CD4-positive, alpha-beta memory T cell (primary cell): ENCODE measurements at places on chromosomes 4 and X. TPM values are rescaled to one million over a fixed set of nuclear protein-coding genes. Genes with fewer than 3 reads are reported as not detected.

UGT2B11 gene
- total RNA-seq, result not detected

GAR1 gene
- 14.1 TPM for total RNA-seq

SAT1 gene
- 139 TPM for total RNA-seq

- no peak overlapping the region for H3K4me3 ChIP-seq
- H3K4me1 ChIP-seq, result peaks cover 61% of the 10 kb centered on the region
- no peak for DNase-seq
Measured at GRCh38 chr4:13540446-13541175, 3.7 kb downstream of the NKX3-2 start.

- no peak for DNase-seq
- no peaks in the 10 kb centered on the region for H3K27me3 ChIP-seq
- no peaks in the 10 kb centered on the region for H3K36me3 ChIP-seq
- no peaks in the 10 kb centered on the region for H3K4me1 ChIP-seq
- no peak overlapping the region for H3K4me3 ChIP-seq
Measured at GRCh38 chr4:60522265-60522664, 677.9 kb upstream of the ADGRL3 start.

DNA sequence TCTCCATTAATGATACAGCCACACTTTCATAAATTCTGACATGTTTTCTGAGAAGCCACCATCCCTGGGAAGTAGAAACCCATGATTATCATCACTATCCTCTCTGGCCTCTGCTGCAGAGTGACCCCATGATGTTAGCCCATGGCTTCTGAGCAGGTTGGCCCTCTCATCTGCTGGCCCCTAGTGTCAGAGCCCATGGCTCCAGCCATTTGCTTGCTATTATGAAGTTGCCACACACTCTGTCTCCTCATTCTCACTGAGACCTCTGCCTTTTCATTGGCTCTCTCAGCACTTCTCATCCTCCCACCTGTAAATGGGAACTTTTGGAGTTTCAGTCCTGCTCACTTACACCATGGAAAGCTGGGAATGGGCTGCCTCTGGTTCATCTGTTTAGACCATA, 192.7 kb downstream of the GASK1B start:
- no peak overlapping the region for H3K27ac ChIP-seq
- H3K4me3 ChIP-seq, result no peak overlapping the region
- H3K4me1 ChIP-seq, result peaks cover 4% of the 10 kb centered on the region
- no peaks in the 10 kb centered on the region for H3K36me3 ChIP-seq

- no peak for DNase-seq
- H3K4me1 ChIP-seq, result no peaks in the 10 kb centered on the region
- H3K27ac ChIP-seq, result no peak overlapping the region
Measured at GRCh38 chr4:18321956-18322530, 300.5 kb upstream of the LCORL start.

DNA sequence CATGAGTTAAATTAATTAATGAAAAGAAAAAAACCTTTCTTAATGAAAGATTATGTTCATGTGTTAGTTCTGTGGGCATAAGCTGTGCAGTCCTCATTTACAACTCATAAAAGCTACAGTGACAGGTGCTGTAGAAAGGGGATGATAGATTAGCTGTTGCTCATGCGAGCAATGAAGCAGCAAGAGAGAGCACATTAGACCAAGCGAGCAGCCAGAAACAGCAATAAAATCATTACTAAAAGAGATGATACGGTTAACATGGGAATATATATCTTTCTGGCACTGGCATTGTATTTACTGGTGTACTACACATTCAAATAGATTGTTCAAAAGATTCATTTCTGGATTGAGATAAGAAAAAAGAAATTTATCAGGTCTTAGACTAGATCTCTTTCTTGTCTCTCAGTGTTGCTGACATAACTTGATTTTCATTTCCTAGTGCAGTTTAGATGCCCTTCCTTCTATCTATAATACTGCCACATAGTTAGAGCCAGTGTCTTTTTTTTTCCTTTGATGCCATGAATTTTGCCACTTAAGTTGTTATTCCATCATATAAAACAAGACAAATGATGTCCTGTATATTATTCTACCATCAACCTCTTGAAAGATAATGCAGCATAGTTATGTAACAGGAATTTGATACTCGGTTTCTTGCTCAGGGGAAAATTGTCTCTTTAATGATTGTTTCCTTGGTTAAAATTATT, 164.6 kb downstream of the BANK1 start:
- H3K36me3 ChIP-seq, result no peaks in the 10 kb centered on the region
- no peaks in the 10 kb centered on the region for H3K27me3 ChIP-seq
- DNase-seq, result no peak
- no peaks in the 10 kb centered on the region for H3K4me1 ChIP-seq
- no peak overlapping the region for H3K4me3 ChIP-seq

DNA sequence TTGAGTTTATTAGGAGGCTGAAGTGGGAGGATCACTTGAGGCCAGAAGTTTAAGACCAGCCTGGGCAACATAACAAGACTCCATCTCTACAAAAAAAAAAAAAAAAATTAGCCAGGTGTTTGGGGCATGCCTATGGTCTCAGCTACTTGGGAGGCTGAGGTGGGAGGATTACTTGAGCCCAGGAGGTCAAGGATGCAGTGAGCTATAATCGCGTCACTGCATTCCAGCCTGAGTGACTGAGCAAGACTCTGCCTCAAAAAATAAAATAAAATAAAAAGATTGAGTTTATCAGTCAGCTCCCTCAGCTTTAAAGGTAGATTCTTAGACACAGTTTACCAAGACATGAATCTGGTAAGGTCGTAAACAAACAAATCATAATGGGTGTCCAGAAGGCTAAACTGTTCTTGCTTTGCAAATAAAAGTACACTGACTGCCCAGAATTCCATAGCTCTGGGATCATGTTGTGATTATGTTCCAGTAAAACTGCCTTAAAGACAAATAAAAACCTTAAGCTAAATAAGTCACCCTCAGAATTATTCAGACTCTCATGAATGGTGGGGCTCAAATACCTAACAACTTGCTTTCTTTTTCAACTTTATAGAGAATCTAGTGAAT, 18.7 kb downstream of the APOO start:
- H3K27ac ChIP-seq, result no peak overlapping the region
- no peaks in the 10 kb centered on the region for H3K27me3 ChIP-seq
- no peak overlapping the region for H3K4me3 ChIP-seq
- no peaks in the 10 kb centered on the region for H3K36me3 ChIP-seq
- H3K4me1 ChIP-seq, result no peaks in the 10 kb centered on the region

DNA sequence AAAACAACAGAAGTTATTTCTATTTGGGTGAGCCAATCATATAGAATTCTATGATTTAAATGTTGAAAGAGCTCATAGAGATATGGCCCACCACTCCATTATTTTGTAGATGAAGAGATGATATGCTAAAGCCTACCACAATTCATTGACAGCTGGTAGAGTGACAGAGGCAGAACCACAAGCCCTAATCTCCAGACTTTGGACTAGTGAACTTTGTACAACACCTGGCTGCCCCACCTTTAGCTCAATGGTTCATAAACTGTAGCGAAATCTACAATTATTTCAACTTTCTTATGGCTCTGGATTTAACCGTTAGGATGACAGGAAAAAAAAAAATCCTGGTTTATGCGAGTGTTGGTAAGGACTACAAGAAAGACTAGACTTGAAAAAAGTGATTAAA, 50.9 kb downstream of the PRKG2 start:
- no peak for DNase-seq
- H3K4me3 ChIP-seq, result no peak overlapping the region
- no peak overlapping the region for H3K27ac ChIP-seq

DNA sequence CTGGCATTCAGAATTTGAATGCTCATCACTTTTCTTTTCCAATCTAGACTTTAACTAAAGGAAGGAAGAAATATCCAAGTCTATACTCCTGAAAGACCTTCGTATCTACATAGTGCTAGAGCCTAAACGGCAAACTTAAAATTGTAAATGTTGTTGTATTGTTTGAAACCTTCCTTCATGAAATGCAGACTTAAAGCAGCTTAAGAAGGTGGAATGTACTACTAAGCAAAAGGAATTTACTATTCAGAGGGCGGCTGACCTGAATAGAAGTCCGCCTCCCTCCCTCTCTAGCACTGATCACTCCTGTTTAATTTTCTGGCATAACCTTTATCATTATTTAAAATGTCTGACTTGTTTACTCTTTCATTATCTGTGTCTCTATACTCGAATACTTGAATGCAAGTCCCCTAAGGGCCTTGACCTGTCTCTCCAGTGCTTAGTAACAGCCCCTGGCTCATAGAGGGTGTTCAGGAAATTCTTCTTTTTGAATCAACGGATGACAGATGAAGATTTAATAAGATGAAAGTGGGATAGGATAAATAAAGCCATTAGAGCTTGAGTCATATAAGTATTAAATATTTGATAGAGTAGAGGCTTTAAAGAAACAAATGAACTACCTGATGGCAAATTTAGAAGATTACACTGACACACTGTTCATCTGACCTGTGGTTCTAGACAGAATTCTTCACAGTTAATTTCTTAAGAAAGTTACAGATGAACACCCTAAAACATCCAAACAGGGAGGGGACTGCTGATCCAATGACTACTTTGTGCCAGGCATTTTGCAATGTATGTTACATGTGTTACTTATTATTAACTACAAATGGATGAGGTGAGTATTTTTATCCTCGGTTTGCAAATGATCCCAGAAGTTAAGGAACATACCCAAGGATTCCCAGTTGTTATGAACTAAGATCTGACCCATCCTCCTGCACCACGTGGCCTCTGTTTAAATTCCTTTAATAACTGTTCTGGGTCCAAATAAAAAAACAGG, 20.2 kb upstream of the RBPJ start:
- H3K36me3 ChIP-seq, result no peaks in the 10 kb centered on the region
- H3K27ac ChIP-seq, result peak overlapping the region; percentile 26
- peaks cover 6% of the 10 kb centered on the region for H3K4me1 ChIP-seq
- no peaks in the 10 kb centered on the region for H3K27me3 ChIP-seq
- DNase-seq, result no peak

DNA sequence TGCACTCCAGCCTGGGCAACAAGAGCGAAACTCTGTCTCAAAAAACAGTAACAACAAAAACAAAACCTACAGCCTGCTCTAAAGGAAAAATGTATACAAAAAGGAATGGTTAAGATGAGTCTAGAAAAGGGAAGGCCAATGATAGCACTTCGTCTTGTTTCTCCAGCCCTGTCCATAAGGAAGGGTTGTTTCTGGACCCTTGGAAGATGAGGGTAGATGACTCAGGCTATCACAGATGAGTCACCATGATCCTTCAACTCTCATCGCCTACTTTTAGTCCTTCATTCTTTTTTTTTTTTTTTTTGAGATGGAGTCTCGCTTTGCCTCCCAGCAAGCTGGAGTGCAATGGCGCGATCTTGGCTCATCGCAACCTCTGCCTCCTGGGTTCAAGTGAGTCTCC, 8.8 kb downstream of the PLA2G12A start:
- H3K27me3 ChIP-seq, result no peaks in the 10 kb centered on the region
- H3K4me1 ChIP-seq, result no peaks in the 10 kb centered on the region
- H3K36me3 ChIP-seq, result peaks cover 16% of the 10 kb centered on the region
- no peak overlapping the region for H3K4me3 ChIP-seq
- no peak for DNase-seq

GRCh38 chrX:1883772-1884171, 268.9 kb downstream of the ASMT start:
- no peak overlapping the region for H3K4me3 ChIP-seq
- no peaks in the 10 kb centered on the region for H3K27me3 ChIP-seq
- no peaks in the 10 kb centered on the region for H3K36me3 ChIP-seq
- H3K4me1 ChIP-seq, result no peaks in the 10 kb centered on the region
- H3K27ac ChIP-seq, result no peak overlapping the region
